ENCODE measurements at places on chromosomes 7 and 10. TPM values are rescaled to one million over a fixed set of nuclear protein-coding genes. Genes with fewer than 3 reads are reported as not detected.

Gene OLAH
- not detected for polyA plus RNA-seq

Gene ZSWIM8
- 44.7 TPM for polyA plus RNA-seq

Gene CPVL
- 35.4 TPM for polyA plus RNA-seq

Gene SFXN3
- polyA plus RNA-seq, result 23.0 TPM

Gene ATOH7
- polyA plus RNA-seq, result not detected

Gene MAGI2
- not detected for polyA plus RNA-seq

Gene CHAT
- polyA plus RNA-seq, result not detected

Gene COA1
- polyA plus RNA-seq, result 48.2 TPM

Gene SFTPA1
- not detected for polyA plus RNA-seq

Gene TMEM229A
- not detected for polyA plus RNA-seq

Gene SRRM3
- polyA plus RNA-seq, result not detected

Gene LIPJ
- polyA plus RNA-seq, result not detected

Gene ST8SIA6
- 16.4 TPM for polyA plus RNA-seq

Gene PLCE1
- polyA plus RNA-seq, result not detected

Measured in immature natural killer cell (primary cell).